ENCODE measurements at places on chromosomes 4 and X.

- no peak for DNase-seq
Measured at GRCh38 chrX:43741843-43742573, 85.9 kb downstream of the MAOA start.

- no peak for DNase-seq
Measured at GRCh38 chrX:65688403-65688871, 21.0 kb downstream of the MSN start.

DNA sequence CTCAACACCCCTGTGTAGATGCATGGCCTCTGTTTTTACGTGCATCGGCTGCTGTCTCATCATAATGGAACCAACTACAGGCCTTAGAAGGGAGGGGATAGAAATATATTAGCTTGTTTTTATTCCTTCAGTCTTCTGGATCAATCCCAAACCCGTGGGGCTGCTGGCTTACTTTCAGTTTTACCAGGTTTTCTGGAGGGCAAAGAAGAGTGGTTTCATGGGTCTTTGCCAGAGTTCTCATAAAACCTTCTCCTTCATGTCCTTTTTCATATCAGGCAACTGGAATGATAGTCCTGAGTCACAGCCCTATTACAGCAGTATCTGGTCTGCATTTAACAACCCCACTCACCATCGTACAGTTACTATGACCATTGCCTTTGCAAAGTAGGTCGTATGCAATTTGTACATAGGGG is 34.6 kb downstream of the PPP2R2C start:
- no peak for DNase-seq

DNA sequence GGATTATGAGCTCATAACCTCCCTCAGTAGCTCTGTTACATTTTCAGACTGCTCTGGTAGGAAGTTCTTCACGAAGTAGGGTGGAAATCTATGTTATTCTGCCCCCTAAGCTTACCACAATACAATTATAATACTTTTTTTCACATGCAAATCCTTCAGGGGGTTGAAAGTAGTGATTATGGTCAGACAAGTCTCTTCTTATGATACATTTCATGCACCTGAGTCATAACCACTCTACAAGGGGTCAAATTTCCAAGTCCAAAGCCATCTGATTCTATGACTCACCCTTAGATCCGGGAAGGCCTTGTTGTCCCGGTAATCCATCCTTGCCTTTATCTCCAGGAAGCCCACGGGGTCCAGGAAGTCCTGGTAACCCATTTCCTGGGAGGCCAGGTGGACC is 95.2 kb downstream of the ATG4A start:
- no peak for DNase-seq

- DNase-seq = no peak
Measured at GRCh38 chr4:138967313-138967712, 48.3 kb upstream of the NOCT start.

GRCh38 chr4:138487670-138488069 is 245.5 kb upstream of the SLC7A11 start:
- no peak for DNase-seq

DNA sequence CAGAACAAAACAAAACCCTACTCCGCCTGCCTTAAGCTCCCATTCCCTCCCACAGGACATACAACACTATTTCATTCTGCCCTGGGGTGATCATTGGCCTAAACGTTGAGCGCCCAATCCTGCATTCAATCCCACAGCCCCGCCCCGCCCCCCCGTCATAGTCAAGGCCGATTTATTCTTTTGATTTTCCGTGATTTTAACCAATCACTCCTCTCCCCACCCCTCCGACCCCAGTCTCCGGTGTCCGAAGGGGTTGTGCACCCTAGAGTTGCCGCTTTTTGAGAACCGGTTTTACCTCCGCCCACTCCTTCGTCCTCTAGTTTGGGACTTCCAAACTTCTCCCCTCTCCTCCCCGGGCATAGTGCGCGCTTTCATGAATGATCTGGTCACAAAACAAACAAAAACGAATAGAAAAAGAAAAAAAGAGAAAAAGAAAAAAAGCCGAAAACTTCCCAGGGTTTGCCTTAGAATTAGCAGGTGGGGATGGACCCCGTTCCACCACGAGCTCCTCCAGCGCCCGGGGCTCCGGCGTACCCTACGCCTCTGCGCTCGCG is 446 bp upstream of the UBE2A start:
- DNase-seq = peak; percentile 42

DNA sequence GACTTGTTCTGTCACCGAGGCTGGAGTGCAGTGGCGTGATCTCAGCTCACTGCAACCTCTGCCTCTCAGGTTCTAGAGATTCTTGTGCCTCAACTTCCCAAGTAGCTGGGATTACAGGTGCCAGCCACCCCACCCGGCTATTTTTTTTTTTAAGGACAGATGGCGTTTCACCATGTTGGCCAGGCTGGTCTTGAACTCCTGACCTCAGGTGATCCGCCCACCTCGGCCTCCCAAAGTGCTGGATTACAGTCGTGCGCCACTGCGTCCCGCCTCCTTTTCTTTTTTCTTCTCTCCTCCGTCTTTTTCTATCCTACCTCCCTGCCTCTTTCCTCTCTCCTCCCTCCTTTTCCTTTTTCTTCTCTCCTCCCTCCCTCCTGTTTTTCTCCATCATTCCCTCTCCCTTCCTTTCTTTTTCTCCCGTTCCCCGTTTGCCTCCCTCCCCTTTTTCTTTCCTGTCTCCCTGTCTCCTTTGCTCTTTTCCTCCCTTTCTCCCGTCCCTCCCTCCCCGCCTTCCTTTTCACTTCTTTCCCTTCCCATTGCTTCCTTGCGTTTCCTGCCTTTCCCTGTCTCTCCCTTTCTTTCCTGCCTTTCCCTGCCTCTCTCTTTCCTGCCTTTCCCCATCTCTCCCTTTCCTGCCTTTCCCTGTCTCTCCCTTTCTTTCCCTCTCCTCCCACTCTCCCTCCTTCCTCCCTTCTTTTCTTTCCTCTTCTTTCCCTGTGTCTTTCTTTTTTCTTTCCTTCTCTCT is 2.1 kb upstream of the SLC25A6 start:
- DNase-seq = no peak

- no peak for DNase-seq
Measured at GRCh38 chr4:39852636-39853035, 125.1 kb downstream of the PDS5A start.

GRCh38 chr4:159390648-159391047 is 287.8 kb downstream of the RAPGEF2 start:
- no peak for DNase-seq

DNA sequence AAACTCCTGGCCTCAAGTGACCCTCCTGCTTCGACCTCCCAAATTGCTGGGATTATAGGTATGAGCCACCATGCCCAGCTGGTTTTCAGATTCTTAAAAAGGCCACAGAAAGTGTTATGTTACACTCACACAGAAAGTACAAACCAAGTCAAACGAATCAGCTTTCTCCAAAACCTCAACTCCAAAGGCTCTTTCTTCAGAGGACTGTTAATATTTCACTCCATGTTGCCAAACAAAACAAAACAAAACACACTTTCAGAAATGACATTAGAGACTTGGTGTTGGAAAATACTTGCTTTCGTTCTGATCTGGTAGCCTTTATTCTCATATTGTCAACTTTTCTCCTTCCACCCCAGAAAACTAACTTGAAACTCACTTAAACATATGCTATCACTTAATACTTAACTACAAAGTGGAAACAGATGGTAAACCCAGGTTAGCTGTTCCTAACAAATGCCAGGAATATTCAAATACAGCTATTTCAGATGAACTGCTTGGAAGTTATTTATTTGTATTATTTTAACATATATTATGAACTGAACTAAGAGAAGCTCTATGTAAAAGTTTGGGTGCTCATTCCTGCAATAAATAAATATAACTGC is 34.7 kb downstream of the RLIM start:
- no peak for DNase-seq

GRCh38 chrX:40018041-40018440 is 79.7 kb downstream of the BCOR start:
- no peak for DNase-seq

- no peak for DNase-seq
Measured at GRCh38 chr4:7813674-7814073, 126.0 kb downstream of the AFAP1 start.

- DNase-seq = peak; percentile 84
Measured at GRCh38 chr4:153084980-153085630, 119.1 kb upstream of the TRIM2 start.

DNA sequence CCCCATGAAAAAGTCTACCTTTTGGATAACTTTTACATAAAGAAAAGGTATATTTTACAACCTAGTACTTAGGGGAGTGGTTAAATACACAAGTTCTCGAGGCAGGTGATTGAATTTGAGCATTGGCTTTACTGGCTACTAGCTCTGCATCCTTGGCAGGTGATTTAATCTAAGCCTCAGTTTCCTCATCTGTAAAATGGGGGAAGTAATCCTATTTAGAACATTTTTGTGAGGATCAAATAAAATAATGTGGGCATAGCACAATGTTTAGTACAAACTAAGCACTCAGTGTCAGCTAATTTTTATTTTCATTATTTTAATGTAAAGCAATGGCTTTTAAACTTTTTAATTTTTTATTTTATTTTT is 102.9 kb downstream of the CEP135 start:
- DNase-seq = no peak

DNA sequence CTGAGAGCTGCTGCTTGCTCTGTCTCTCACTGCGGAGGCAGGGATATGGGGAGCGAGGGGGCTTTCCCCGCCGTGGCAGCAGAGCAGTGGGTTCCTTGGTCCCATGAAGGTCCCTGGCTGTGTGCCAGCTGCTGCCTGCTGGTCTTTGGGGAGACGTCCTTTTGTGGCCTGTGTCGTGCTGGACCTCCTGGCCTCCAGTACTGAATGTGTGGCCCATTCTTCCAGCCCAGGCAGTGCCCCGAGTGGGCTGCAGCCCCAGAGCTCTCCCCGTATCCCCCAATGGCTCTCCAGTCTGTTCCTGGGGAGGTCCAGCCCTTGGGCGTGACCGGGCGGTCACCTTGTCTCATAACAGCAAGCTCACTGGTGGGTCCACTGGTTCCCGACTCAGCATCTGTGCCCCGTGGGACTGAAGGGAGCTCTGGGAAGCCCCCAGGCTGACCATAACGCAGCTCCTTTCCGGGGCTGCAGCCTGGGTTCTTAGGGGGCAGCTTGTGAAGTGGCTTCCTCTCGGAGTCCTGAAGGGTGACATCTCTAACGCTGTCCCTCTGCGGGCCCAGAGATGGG is 115.6 kb downstream of the SMIM20 start:
- peak; percentile 47 for DNase-seq

- DNase-seq = no peak
Measured at GRCh38 chr4:161364681-161365080, 799.1 kb downstream of the FSTL5 start.

DNA sequence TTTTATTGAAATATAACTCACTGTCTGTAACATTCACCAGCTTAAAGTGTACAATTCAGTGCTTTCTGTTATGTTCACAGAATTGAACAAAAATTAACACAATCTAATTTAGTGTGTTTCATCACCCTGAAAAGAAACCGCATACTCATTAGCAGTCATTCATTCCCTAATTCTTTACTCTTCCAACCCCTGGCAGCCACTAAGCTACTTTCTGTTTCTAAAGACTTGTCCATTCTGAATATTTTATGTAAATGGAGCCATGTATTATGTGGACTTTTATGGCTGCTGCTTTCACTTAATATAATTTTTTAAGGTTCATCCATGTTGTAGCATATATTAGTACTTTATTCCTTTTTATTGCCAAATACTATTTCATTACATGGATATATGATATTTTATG is 94.7 kb upstream of the ATP8A1 start:
- DNase-seq = no peak

DNA sequence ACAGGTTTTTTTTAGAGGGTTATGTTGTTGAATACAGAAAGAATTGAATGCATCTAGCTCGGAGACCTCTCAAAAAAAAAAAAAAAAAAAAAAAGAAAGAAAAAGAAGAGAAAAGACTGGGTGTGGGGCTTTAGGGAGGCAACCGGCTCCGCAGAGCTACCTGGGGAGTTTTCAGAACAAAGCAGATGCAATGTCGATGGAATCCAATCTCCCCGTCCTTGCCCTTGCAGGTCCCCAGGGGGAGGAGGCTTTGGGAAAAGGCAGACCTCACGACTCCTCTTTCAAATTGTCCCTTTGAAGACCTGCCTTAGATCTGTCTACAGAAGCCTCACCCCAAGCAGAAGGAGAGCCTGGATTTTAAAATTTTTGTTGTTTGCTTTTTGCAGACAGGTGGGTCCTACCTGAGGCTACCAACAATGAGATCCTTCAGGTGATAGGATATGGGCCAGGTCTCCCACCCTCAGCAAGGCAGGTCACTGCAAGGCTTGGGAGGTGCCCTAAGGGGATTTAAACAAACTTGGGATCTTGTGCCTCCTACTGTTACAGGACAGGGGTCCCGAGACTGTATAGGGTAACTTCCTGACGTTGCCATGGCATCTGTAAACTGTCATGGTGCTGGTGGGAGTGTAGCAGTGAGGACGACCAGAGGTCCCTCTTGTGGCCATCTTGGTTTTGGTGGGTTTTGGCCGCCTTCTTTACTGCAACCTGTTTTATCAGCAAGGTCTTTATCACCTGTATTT is 75.2 kb upstream of the PRKX start:
- peak; percentile 58 for DNase-seq

- no peak for DNase-seq
Measured at GRCh38 chr4:147250062-147250461, 230.8 kb upstream of the EDNRA start.

DNA sequence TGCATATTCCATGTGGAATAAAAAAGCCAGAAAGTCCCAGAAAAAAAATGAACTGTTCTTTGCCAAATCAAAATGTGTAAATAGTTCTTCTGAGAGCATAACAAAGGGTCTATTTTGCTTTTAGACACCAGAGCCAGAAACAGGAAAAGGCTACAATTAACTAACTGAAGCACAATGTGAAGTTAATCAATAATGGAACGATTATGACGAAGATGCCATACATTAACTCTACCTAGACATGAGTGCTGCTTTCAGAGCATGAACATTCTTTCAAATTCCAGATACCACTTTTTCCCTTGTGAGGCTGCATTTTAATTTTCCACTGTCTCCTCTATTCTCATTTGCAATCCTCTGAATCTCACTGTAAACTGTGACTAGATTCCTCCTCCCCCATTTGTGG is 48.7 kb upstream of the PHOX2B start:
- no peak for DNase-seq

GRCh38 chr4:90349636-90350035 is 222.4 kb downstream of the CCSER1 start:
- DNase-seq = no peak

All from H9 (cell line).